ENCODE measurements at places on chromosomes 12 and 14. TPM values are rescaled to one million over a fixed set of nuclear protein-coding genes. Genes with fewer than 3 reads are reported as not detected.

The OTX2 gene
- total RNA-seq: not detected

- no peak overlapping the region for H3K4me3 ChIP-seq
- no peak for DNase-seq
- H3K36me3 ChIP-seq: no peaks in the 10 kb centered on the region
- H3K4me1 ChIP-seq: no peaks in the 10 kb centered on the region
- H3K27ac ChIP-seq: peak overlapping the region; percentile 61
- H3K27me3 ChIP-seq: peaks cover 26% of the 10 kb centered on the region
Observed at GRCh38 chr12:120654656-120655055, 14.2 kb downstream of the CABP1 start.

The TMTC3 gene
- 18.1 TPM for total RNA-seq

The PMCH gene
- total RNA-seq: not detected

The SRRM4 gene
- 0.03 TPM for total RNA-seq

The TUNAR gene
- not detected for total RNA-seq

- H3K4me3 ChIP-seq: peak overlapping the region; percentile 62
- no peaks in the 10 kb centered on the region for H3K27me3 ChIP-seq
- peak overlapping the region; percentile 100 for H3K27ac ChIP-seq
- DNase-seq: peak; percentile 94
- H3K4me1 ChIP-seq: no peaks in the 10 kb centered on the region
- no peaks in the 10 kb centered on the region for H3K36me3 ChIP-seq
Observed at GRCh38 chr12:89353188-89353822, 1.0 kb upstream of the DUSP6 start.

GRCh38 chr12:111029732-111030131, 109.4 kb upstream of the MYL2 start:
- H3K4me3 ChIP-seq: no peak overlapping the region
- no peak overlapping the region for H3K27ac ChIP-seq
- no peak for DNase-seq
- no peaks in the 10 kb centered on the region for H3K4me1 ChIP-seq

All from lung (tissue), 17 donors.